Fibroblast of upper back skin (primary cell): ENCODE measurements at places on chromosomes 7 and 10.

GRCh38 chr10:17229717-17229966 is 1.6 kb downstream of the VIM start:
- DNase-seq, result no peak

- no peak for DNase-seq
Observed at GRCh38 chr7:83305027-83305426, 142.3 kb upstream of the PCLO start.

DNA sequence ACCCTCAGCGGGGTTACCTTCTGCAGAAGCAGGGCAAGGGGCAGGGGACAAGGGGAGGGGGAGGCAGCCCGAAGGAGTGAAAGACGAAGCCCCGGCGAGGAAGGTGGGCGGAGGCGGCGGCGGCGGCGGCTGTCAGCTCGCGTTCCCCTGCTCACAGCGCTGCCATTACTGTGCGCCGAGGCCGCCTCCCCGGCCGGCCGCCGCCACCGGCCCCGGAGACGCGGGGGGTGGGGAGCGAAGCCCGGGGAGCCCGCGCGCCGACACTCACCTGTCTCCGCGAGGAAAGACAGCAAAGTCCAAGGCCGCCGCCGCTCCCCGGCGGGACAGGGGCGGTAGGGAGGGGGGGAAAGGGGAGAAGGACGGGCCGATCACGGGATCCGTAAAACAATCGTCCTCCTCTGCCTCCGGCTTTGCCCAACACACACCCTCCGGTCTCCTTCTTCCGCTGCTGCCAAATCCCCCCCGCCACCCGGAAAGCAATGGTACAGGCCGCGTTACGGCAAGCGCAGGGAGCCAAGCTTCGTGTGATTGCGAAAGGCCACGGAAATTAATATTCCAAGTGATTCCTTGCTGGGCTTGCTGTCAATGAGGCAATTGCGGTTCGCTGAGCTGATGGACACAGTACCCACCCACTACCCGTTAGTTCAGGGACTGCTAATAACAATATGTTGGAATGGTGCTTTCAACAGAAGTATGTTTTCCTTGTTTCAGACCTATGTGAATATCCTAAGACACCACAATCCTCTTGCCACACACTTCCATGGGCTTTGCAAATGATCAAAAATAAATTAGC is at the start of gene CUL2:
TSS of gene CUL2 (minus strand) at position 180 of the 793 bp plus-strand sequence. CDS start 19,024 bp downstream, outside the sequence.
- peak; percentile 95 for DNase-seq

DNA sequence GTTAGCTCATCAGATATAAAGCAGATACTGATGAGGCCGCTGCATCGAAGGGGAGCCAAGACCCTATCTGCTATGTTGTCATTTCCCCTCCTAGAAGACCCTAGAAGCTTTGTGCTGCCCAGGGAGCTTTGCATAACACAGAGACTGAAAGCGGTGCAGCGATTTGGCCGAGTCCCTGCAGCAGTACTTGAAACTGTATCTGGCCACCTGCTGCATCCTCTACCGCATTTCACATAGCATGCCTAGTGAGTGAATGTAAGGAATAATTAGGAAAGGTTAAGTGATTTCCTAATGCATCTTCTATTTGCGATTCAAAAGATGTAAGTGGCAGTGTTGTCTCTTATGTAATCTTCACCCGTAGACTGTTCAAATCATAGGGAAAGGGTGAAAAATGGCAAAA is 106.7 kb downstream of the LRMDA start:
- no peak for DNase-seq

GRCh38 chr7:151232917-151233701 is 826 bp downstream of the CHPF2 start:
- DNase-seq, result peak; percentile 73

GRCh38 chr10:109327266-109327665 is 596.0 kb downstream of the XPNPEP1 start:
- DNase-seq, result no peak

- peak; percentile 16 for DNase-seq
Observed at GRCh38 chr10:126433351-126433750, 45.1 kb upstream of the ADAM12 start.

GRCh38 chr7:2399848-2400587 is 3.4 kb upstream of the CHST12 start:
- DNase-seq, result peak; percentile 100

DNA sequence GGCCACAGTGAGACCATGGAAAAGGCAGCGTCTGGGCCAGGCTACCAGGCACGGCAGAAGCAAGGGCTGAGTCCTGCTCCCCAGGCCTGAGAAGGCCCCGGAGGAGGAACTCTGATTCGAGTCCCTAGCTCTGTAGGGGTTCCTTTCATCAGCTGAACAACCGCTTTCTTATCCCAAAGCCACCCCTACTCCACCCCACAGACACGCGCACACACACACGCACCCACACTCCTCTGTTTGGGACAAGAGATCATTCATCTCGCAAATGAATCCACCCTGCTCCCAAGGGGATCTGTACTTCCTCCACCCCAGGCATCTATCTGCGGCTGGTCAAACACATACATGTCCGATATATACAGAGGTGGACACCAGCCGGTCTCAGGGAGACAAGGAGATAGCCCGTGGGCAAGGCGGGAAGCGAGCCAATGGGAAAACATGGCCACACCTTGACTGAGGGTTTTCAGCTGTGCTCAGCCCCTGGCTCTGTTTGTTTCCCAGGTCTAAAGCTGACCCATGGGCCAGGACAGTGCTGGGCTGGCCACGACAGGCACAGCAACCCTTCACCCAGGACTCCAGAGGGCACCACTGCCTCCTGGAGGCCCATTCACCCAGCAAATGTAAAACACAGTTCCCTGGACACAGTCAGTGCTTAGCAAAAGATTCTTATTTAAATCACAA is 7.3 kb downstream of the ZCCHC24 start:
- DNase-seq, result no peak

DNA sequence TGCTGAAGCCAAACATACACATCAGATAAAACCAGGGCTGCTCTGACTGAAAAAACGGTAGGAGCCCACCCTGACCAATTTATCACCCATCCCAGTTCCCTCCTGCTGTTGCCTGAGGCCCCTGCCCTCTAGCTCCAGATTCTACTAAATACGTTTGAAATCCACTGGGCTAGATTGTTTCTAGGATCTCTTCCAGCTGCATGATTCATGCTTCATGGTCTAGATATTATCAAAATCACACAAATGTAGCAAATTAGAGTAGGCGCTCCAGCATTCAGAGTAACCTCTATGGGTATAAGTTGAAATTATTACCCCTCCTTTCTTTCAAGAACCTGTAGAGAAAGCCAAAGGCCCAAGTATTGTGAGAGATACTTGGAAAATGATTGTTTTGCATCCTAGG is 151.2 kb upstream of the FAM13C start:
- DNase-seq, result peak; percentile 31

DNA sequence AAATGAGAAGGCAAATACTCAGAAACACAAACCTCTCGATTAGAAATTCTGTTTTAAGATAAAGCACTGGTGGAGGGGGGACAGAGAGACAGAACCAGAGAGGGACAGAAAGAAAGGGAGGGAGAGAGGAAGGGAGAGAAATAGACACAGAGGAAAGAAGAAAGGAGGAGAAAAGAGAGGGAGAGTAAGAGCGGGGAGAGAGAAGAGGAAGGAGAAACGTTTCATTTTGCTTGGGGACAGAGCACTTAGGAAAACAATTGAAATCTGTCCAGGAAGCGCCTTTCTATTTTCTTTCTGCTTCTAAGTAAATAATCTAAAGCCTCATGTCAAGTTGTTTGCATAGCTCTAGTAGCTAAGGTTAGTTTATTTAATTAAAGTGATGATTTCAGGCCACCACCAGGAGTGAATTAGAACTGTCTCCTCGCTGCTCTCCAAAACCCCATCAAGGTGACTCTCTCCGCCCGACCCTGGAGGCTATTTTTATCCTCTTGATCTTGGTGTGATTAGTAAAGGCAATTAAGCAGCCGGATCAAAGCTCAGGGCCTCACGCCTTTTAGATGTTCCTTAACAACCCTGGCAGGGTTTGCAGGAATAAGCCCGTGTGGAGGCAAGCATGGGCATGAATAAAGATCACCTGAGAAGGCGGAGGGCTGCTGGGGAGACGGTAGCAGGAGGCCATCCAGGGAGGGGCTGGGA is 73.4 kb upstream of the INSIG1 start:
- no peak for DNase-seq
